ENCODE measurements at places on chromosomes 13 and 19.

- H3K4me1 ChIP-seq = no peaks in the 10 kb centered on the region
- H3K36me3 ChIP-seq = no peaks in the 10 kb centered on the region
- H3K27me3 ChIP-seq = no peaks in the 10 kb centered on the region
Observed at GRCh38 chr19:54013866-54014265, 22.4 kb downstream of the CACNG6 start.

GRCh38 chr19:45507872-45508416 is 665 bp downstream of the VASP start:
- peaks cover 21% of the 10 kb centered on the region for H3K4me1 ChIP-seq
- no peak for DNase-seq
- no peaks in the 10 kb centered on the region for H3K36me3 ChIP-seq
- peak overlapping the region; percentile 99 for H3K4me3 ChIP-seq

DNA sequence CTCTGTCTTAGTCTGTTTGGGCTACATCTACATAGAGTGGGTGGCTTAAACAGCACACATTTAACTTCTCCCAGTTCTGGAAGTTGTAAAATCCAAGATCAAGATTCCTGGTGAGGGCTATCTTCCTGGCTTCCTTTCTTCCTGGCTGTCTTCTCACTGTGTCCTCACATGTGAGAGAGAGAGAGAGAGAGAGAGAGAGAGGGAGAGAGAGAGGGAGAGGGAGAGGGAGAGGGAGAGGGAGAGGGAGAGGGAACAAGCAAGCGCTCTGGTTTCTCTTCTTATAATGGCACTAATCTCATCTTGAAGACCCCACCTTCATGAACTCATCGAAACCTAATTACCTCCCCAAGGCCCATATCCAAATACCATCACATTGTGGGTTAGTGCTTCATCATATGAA is 69.2 kb downstream of the CDK8 start:
- DNase-seq = no peak
- H3K27me3 ChIP-seq = no peaks in the 10 kb centered on the region
- no peak overlapping the region for H3K4me3 ChIP-seq
- H3K4me1 ChIP-seq = no peaks in the 10 kb centered on the region
- no peak overlapping the region for H3K27ac ChIP-seq
- no peaks in the 10 kb centered on the region for H3K36me3 ChIP-seq

GRCh38 chr19:50794074-50794875 is 4.1 kb downstream of the ACP4 start:
- no peak for DNase-seq
- no peak overlapping the region for H3K27ac ChIP-seq
- H3K36me3 ChIP-seq = peaks cover 17% of the 10 kb centered on the region
- peaks cover 5% of the 10 kb centered on the region for H3K4me1 ChIP-seq
- no peak overlapping the region for H3K4me3 ChIP-seq

DNA sequence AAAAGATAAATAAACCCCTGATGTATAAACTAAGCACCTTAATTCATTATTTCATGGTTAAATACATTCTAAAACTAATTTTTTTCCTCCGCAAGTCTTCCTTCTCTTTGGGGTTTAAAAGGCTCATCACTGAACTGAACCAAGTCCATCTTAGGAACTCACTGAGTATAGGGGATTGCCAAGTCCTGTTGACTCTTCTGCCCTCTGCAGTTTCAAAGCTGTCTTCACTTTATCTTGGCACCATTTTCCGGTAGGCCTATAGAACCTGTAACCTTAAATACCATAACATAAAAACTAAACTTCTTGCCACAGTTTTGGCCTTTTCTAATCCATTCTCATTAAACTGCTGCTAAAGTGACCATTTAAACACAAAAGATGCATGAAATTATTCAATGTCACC is 66.5 kb upstream of the USPL1 start:
- H3K36me3 ChIP-seq = no peaks in the 10 kb centered on the region
- no peak overlapping the region for H3K27ac ChIP-seq
- no peak for DNase-seq
- no peaks in the 10 kb centered on the region for H3K27me3 ChIP-seq

DNA sequence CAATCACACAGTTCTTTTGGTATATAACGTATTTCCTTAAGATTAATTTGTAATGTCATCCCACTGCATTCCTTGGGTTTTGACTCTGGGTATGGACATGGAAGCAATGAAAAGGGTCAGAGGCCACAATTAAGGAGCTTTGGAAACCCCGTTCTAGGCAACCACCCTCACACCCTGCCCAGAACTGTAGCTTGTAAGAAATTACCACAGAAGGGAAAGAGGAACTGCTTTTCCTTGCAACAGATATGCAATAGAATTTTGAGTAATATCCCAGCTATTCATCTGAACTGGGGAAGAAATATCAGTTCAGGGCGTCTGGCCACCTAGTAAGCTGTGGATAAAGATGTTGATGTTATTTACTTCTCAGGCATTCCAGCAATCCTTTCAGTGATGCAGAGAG is 985 bp upstream of the CLC start:
- H3K4me1 ChIP-seq = peaks cover 14% of the 10 kb centered on the region
- H3K4me3 ChIP-seq = no peak overlapping the region
- no peak for DNase-seq
- no peaks in the 10 kb centered on the region for H3K27me3 ChIP-seq
- no peak overlapping the region for H3K27ac ChIP-seq

DNA sequence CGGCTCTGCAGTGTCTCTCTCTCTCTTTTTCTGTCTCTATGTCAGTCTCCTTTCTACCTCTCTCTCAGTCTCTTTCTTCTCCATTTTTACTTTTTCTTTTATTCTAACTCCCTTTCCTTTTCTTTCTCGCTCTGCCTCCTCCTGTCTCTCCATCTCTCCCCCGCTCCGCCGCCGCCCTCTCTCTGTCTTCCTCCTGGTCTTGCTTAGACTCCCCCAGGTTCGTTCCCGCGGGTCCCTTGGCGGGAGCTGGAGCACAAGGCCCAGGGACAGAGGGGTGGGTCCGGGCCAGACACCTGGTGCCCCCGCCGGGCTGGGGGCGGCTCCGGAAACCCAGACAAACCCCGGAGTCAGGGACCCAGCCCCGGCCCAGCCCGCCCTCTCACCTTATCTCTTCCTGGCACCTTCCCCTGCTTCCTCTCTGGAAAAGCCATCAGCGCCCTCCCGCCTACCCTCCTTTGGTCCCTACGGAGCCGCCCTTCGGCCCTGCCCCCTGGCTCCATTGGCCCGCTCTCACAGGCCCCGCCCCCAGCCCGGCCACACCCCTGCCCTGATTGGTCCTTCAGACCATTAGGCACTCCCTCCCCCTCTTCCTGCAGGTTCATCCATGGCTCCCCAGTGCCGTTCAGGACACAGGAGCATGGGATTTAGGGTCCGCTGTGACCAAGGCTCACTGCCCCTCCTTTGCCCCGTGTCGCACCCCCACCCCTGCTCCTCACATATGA is 15.4 kb upstream of the NOP53 start:
- H3K36me3 ChIP-seq = no peaks in the 10 kb centered on the region
- no peak overlapping the region for H3K27ac ChIP-seq
- DNase-seq = no peak
- no peaks in the 10 kb centered on the region for H3K4me1 ChIP-seq
- H3K4me3 ChIP-seq = no peak overlapping the region

DNA sequence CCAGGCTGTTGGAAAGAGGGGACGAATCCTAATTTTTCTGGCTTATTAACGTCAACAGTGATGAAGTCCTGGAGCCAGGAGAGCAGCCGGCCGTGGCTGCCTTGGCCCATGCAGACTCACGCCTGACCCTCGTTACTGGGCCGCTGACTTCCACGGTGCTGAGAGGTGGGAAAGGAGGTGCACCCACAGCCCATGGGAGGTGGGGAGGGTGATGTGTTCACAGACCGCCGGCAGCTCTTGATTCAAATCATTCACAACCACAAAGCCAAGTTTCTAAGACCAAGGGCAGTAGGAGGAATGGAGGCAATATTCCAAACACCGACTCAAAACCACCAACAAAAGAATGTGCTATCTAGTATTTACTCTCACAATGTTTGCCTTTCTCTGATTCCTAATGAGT is 24.3 kb downstream of the COL4A2 start:
- H3K27me3 ChIP-seq = no peaks in the 10 kb centered on the region
- no peaks in the 10 kb centered on the region for H3K36me3 ChIP-seq
- DNase-seq = no peak
- H3K4me1 ChIP-seq = no peaks in the 10 kb centered on the region
- no peak overlapping the region for H3K4me3 ChIP-seq

GRCh38 chr13:106151056-106151699 is 384.3 kb downstream of the EFNB2 start:
- H3K4me3 ChIP-seq = no peak overlapping the region
- no peak overlapping the region for H3K27ac ChIP-seq
- H3K4me1 ChIP-seq = no peaks in the 10 kb centered on the region
- DNase-seq = no peak
- H3K27me3 ChIP-seq = no peaks in the 10 kb centered on the region

DNA sequence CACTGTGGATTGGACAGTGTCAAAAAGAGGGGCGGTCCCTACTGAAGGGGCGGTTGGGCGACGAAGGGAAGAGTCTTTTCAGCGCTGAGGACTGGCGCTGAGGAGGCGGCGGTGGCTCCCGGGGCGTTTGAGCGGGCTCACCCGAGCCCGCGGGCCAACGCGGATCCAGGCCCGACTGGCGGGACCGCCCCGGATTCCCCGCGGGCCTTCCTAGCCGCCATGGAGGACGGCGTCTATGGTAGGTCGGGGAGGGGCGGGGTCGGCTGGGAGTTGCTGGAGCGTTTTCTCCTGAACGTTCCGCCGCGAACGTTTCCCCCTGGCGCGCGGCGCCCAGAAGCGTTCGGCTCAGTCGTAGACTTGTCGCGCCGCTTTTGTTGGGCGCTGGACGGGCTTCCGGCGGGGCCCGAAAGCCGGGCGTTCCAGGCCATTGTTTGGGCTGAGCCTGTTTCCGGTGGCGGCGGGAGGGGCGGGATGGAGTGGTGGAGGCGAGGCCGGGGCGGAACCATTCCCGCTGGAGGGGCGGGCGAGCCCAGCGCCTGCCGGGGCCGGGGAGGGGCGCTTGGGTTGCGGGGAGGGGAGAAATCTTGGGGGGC is at the start of gene CYTH2:
Gene CYTH2, plus strand, starts transcription at position 81 of the 593 bp plus-strand sequence. Its CDS starts 139 bp downstream, at position 220.
- peak within 1 kb of the TSS; percentile 82 for H3K4me3 ChIP-seq
- peaks cover 3% of the 10 kb centered on the region for H3K36me3 ChIP-seq
- DNase-seq = no peak
- peak within 1 kb of the TSS; percentile 78 for H3K27ac ChIP-seq

- H3K27ac ChIP-seq = no peak overlapping the region
- H3K36me3 ChIP-seq = no peaks in the 10 kb centered on the region
- DNase-seq = no peak
Observed at GRCh38 chr13:77040076-77040475, 13.1 kb upstream of the FBXL3 start.

DNA sequence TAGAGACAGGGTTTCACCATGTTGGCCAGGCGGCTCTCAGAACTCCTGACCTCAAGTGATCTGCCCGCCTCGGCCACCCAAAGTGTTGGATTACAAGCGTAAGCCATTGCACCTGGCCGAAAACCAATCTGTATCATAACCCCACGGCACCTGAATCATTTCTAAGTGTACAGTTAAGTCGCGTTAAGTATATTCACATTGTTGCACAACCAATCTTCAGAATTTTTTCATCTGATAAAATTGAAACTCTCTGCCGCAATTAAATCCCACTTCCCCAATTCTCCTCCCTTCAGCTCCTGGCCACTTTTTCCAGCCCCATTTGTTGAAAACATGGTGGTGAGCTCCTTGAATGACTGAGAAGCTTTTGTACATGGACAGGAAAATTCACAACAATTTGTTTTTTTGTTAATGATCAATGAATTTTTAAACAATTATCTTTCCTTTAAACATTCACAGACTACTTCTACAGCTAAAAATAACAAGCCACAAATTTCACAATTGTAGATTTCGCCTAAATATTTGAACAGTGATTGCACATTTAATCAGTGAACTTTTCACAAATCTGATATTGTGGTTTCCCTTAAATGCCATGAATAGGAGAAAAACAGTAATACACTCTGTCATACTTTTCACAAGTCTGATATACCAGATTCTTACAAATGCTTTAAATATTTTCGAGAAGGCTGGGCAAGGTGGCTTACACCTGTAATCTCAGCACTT is 13.8 kb downstream of the FGF21 start:
- H3K36me3 ChIP-seq = no peaks in the 10 kb centered on the region
- no peaks in the 10 kb centered on the region for H3K4me1 ChIP-seq

DNA sequence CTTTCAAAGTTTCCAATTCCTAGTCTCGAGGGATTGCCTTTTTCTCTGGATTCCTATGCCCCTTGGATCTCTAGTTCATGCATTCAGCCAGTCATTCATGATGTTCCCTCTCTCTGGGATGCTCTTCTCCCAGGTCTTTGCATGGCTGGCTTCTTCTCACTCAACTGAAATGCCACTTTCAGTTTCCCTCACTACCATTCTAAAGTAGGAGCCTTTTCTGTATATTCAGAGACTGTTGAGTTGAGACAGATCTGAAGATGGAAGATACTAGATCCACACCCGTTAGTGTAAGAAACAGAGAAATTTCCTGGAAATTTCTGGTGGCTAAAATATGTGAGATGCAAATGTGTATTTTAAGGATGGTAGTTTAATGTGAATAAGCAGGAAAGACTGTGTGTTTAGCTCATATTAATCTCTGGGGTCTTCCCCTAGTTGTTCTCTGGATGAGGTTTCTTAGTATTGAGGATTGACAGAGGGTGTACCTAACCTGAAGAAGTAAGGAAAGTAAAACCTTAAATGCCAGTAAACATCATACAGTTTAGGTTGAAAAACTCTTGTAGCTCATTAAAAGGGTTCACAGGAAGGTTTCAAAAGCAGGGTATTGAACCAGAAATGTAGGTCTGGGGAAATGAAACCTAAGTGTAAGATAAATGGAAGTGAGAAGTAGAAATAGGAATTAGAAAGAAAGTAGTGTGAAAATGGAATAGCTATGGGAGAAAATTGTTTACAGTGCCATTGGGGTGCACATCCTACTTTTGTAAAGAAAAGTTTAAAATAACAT is 331.3 kb downstream of the NDFIP2 start:
- DNase-seq = peak; percentile 39
- H3K36me3 ChIP-seq = no peaks in the 10 kb centered on the region
- no peaks in the 10 kb centered on the region for H3K27me3 ChIP-seq

- no peaks in the 10 kb centered on the region for H3K4me1 ChIP-seq
- no peaks in the 10 kb centered on the region for H3K27me3 ChIP-seq
- no peaks in the 10 kb centered on the region for H3K36me3 ChIP-seq
Observed at GRCh38 chr19:32223595-32224370, 121.6 kb upstream of the ZNF507 start.

GRCh38 chr13:25725104-25725503 is 326.7 kb downstream of the SHISA2 start:
- H3K27me3 ChIP-seq = no peaks in the 10 kb centered on the region
- no peak overlapping the region for H3K27ac ChIP-seq
- H3K4me1 ChIP-seq = no peaks in the 10 kb centered on the region
- no peak for DNase-seq

GRCh38 chr13:107217251-107217650 is 649.3 kb upstream of the ARGLU1 start:
- DNase-seq = no peak
- no peaks in the 10 kb centered on the region for H3K36me3 ChIP-seq
- no peaks in the 10 kb centered on the region for H3K4me1 ChIP-seq

GRCh38 chr19:55609326-55609725 is 3.9 kb downstream of the ZNF865 start:
- H3K4me3 ChIP-seq = no peak overlapping the region
- no peak overlapping the region for H3K27ac ChIP-seq
- H3K27me3 ChIP-seq = no peaks in the 10 kb centered on the region
- H3K4me1 ChIP-seq = peaks cover 7% of the 10 kb centered on the region
